ENCODE measurements at places on chromosomes 2 and 18. TPM values are rescaled to one million over a fixed set of nuclear protein-coding genes. Genes with fewer than 3 reads are reported as not detected.

ARHGEF4 gene
- 107 TPM for total RNA-seq

- no peak for DNase-seq
These were observed 199.0 kb downstream of the LPIN1 start for GRCh38 chr2:11945139-11946126.

GRCh38 chr2:8044046-8044594, 637.7 kb upstream of the ID2 start:
- DNase-seq = no peak

DNA sequence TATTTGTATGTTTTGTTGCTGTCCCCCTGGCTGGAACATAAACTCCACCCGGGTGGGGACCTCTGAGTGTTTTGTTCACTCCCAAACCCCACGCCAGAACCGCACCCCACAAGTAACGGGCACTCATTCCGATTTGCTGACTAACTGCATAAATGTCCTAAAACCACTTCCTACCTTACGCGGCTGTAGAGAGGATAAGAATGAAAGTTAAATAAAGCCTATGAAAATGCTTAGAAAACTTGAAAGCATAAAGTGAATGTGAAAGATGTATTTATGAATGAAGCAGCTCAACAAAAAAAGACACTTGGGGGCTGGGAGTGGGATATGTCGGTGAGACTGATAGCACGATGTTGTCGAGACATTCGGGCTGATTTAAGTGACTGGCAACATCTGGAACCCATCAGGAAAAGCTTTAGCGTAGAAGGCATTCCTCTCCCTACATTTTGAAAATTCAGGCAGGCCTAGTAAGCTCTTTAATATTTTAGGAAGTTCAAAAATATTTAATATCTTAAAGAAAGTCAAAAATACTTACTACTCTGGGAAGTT, 206.7 kb downstream of the SH3RF3 start:
- peak; percentile 29 for DNase-seq

DNA sequence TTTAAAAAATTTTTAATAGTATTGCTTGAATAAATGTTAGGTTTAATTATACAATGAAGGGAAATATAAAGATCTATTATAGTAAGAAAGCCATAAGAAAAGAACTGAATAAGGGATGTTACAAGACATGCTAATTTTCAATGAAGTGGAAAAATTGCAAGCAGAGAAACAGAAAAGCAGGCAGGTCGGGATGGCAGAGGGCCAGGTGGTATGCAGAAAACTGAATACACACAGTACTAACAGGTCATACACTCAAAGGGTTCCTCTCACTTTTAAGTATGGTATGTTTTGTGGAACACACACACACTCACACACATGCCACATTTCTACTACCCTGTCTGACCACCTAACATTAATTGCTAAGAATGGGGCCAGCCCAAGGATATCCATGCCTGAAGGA, 76.7 kb upstream of the DTNA start:
- DNase-seq = no peak

GRCh38 chr18:63140997-63141777, 178.4 kb downstream of the BCL2 start:
- DNase-seq = no peak

- no peak for DNase-seq
These were observed 79.8 kb downstream of the CCDC150 start for GRCh38 chr2:196719110-196719872.

RTKN gene
- 22.1 TPM for total RNA-seq

DNA sequence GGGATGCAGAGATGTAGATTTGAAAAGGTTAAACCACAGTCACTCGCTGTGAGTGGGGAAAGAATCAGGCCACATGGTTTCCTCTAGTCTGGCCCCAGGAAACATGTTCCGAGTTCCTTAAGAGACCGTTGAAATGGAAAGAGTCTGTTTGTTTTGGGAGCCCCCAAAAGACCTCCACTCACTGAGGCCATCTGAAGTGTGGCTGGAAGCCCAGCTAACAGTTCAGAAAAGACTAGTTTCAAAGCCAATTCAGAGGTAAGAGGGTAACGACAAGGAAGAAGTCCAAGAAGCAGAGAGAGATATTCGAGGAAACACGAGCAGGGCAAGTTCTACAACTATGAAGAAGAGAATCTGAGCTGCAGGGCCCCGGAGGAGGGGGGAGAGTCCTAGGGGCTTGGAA, 61.0 kb downstream of the APOB start:
- DNase-seq = no peak

- peak; percentile 72 for DNase-seq
These were observed 24.0 kb upstream of the GALNT5 start for GRCh38 chr2:157233506-157233905.

- no peak for DNase-seq
These were observed 15.1 kb downstream of the KCMF1 start for GRCh38 chr2:84986018-84986417.

TMEM214 gene
- 15.8 TPM for total RNA-seq

OBSL1 gene
- 15.2 TPM for total RNA-seq

DNA sequence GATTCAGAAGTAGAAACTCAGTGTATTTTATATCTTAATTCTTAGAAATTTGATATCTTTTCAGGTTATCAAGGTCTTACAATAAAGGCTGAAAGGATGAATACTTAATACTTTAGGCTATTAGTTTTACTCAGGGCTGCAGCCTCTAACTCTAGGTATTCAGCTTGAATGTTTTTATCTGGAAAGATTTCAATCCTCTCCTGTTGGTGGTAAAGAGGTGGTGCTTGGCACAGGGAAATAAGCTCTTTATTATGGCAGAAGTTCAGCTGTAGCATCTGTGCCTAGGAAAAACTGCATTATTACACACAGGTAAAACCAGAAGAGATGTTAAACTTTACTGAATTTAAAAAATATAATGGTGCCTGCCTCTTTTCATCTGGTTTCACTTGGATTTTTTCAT, 11.1 kb downstream of the ACVR2A start:
- DNase-seq = no peak

Data from bronchial epithelial cell (primary cell).